CD8-positive, alpha-beta T cell (primary cell): ENCODE measurements at places on chromosomes 6 and 20.

DNA sequence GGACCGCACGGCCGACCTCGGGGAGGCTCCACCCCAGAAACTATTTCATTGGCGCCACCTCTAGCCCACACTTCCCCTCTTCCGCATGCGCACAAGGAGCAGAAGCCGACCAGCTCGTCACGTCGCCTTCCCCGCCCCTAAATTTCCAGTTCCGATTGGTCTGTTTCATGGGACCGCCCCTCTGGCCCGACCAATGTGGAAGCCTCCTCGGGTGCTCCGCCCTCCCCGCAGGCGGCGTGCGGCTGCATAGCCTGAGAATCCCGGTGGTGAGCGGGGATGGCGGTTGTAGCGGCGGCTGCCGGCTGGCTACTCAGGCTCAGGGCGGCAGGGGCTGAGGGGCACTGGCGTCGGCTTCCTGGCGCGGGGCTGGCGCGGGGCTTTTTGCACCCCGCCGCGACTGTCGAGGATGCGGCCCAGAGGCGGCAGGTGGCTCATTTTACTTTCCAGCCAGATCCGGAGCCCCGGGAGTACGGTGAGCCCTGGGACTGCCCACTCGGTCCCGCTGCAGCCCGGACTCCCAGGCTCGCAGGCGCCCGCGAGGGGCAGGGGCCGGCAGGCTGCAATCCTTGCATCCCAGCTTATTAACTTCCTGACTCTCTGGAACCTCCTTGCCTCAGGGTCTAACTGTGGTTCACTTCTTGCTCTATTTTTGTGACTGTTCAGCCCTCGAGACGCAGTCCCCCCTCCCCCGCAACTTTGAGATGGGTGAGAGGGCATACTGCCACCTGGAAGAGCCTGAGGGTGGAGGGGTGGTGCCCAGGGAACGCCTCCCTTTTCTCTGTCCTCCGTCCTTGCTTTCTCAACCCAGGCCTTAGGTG lies at the start of gene BCKDHB:
Gene BCKDHB, plus strand, starts transcription at position 254 of the 818 bp plus-strand sequence. Its CDS starts 23 bp downstream, at position 277.
- peak; percentile 99 for DNase-seq

DNA sequence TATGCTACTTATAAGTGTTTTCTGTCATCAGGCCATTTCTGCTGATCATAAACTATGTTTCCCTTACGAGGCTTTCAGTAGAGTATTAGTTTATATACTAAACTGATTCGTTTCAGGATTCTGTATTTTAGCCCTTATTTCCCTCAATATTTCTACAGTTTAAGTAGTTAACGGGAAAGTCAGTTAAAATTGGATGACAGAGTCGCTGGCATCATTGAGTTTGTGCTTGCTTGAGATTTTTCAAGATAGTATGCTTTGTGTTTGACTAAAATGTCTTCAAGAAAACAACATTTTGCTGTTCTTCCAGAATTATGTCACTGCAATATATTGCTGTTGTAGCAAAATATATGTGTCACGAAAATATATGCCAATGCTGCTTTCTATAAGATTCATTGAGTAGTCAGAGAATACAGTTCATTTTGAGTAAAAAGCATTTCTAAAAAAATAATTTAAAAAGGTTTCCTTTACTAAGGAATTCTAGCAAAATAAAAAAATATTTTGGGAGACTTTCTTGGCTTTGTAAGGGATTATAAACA lies 51.4 kb downstream of the NCOA7 start:
- no peak for DNase-seq

GRCh38 chr6:113980937-113981554 lies 10.1 kb upstream of the HDAC2 start:
- DNase-seq: no peak

GRCh38 chr6:39997101-39997635 lies 62.9 kb upstream of the MOCS1 start:
- DNase-seq: no peak

- no peak for DNase-seq
Observed at GRCh38 chr6:69835414-69836179, 30.8 kb upstream of the COL19A1 start.

DNA sequence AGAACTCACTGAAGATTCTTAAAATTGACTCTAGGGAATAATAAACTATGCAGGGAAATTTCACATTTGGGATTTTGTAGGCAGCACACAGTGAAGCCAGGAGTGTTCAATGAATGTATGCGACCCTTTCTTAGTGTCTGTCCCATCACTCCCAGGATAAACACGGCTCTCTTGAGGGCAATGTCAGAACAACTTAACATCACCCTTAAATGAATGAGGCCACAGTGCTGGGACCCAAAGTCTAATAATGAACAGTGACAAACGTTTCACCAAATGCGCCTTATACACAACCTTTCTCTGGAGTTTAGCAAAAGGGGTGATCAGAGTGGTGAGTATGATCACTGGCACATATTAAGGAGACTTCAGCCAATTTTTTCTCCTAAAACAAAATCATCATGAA lies 237.3 kb downstream of the CLVS2 start:
- DNase-seq: no peak

DNA sequence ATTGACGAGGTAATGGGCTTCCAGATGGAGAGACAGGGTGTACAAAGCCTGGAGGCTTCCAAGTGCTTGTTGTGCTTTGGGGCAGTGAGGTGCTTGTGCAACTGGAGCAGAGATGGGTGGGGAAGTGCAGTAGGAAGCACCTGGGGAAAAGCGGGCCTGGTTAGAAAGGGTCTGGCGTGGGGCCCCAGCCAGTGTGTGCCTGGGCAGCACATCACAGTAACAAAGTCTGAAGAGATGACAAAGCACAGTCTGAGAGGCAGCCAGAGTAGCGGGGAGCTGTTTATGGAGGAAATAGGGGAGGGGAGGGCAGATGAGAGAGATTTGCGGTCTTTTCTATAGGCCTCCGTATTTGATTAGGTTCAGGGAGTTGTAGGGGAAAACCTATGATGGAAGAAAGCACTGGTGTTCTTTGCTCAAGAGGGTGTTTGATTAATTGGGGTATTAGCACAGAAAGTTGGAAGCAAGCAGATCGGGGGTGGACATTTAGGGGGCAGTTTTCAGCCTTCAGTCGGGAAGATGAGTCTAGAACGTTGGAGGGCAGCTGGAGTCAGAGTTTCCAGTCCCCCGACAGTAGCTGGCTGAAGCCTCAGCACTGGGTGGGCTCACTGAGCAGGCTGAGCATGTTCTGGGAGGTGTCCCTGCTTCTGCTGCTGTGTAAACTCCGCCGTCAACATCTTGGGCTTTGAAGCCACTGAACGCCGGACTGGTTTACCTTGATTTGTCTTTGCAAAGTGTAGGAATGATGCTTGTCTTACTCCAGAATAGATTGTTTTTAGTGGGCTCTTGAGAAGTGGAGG lies 15.5 kb upstream of the MROH8 start:
- no peak for DNase-seq

DNA sequence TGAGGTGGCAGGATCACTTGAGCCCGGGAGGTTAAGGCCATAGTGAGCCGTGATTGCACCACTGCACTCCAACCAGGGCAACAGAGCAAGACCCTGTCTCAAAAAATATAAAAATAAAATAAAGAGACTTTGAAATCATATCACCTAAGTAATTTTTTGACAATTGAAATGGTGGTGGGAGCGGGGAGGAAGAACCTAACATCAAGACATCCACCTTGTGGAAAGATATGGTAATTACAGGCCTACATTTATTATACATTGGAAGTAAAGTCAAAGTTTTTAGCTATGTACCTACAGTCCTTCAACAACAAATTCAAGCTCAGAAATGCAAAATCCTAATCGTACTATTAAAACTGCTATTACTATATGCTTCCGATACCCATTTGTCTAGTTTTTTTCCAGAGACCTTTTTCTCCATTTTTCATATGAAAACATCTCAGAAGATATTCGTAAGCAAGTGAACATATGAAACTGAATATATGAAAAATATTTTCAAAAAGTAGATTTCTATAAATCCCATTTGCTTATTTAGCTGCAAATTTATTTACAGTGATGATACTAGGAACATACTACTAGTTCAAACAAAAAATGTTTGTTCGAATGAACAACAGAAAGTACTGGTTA lies 83.3 kb downstream of the SYCP2 start:
- DNase-seq: no peak

DNA sequence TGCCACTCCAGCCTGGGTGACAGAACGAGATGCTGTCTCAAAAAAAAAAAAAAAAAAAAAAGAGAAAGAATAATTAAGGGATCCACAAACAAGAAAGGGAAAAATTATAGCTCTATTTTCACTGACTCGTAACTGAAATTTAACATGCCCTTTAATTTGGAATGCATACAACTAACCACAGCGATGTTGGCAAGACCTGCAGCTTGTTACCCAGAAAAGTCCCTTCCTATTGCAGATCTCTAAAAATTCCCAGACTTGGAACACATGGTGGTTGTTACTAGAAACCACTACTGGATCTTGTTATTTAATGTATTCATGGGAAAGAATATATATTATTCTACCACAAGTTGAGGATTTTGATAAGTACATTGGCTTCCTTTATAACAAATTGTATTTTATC lies 27.8 kb upstream of the SMIM28 start:
- DNase-seq: no peak

GRCh38 chr6:128305228-128305627 lies 215.2 kb downstream of the PTPRK start:
- DNase-seq: no peak
